Amniotic stem cell (primary cell): ENCODE measurements at places on chromosomes 1 and 21.

- no peak for DNase-seq
These were observed 5.2 kb downstream of the COQ8A start for GRCh38 chr1:226945106-226945857.

DNA sequence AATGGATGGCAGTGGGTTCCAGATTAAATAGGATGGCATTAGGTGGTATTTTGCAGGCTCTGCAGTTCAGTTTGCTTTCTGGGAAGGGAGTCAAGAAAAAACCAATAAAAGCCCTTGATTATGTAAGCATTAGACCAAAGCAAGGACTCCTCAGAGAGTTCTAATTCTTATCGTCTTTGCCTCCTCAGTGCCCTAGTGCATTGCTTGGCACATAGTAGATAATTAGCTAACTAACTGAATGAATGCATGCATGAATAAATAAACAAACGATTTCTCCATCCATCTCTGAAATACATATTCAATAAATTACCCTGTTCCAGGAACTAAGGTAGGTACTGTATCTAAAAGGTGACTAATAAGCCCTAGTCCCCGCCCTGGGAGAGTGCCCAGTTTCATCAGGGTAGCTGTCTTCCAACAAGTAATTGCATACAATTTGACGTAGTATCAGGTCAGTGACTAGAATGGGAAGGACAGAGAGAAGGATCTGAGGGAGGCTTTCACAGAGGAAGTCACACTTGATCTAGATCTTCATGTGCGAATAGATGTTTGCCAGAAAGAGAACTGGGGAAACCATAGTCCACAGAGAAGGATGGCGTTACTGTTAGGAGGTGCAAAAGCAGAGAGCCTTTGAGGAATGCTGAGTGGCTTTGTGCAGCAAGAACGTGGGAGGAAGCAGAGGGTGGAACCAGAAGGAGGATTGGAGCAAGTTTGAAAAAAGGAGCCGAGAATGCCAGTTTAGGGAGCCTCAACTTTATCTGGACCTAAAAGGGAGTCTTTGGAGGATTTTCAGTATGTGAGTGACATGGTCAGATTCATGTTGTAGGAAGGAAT is 111.4 kb downstream of the TBX19 start:
- no peak for DNase-seq

DNA sequence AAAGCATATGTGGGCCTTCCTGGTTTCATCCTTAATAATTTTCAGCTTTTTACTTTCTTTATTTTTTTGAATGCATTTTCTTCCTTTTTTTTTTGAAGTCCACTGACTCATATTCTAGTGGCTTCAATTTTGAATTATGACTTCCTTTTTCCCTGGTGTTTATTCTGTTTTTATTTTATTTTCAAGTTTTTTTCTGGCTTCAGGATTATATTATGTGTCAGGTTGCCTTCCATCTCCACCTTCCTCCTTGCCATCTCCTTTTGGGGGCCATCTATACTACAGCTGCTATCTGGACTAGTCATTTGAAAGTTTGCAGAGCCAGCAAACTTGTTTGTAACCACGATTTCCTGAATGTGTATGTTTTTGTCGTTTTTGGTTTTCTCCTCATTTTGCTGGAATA is 117.6 kb downstream of the LEPR start:
- DNase-seq: no peak

GRCh38 chr1:229062135-229062534 is 208.8 kb upstream of the RAB4A start:
- no peak for DNase-seq

DNA sequence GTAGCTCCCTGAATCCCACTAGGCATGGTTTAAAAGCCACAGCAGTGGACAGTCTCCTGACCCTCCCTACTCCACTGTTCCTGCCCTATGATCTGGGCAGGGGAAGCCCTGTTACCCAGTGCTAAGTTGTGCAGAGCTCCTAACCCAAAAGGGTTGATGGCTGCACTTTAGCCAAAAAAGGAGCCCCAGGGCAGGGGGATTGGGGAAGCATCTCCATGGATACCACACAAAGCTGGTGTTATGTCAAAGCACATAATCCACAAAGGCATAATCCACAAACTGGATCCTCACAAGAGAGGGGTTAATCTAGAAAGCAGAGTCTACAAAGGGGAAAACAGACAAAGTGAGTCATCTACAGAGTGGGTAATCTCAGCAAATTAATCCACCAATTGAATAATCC is 5.7 kb downstream of the RSPO1 start:
- no peak for DNase-seq

DNA sequence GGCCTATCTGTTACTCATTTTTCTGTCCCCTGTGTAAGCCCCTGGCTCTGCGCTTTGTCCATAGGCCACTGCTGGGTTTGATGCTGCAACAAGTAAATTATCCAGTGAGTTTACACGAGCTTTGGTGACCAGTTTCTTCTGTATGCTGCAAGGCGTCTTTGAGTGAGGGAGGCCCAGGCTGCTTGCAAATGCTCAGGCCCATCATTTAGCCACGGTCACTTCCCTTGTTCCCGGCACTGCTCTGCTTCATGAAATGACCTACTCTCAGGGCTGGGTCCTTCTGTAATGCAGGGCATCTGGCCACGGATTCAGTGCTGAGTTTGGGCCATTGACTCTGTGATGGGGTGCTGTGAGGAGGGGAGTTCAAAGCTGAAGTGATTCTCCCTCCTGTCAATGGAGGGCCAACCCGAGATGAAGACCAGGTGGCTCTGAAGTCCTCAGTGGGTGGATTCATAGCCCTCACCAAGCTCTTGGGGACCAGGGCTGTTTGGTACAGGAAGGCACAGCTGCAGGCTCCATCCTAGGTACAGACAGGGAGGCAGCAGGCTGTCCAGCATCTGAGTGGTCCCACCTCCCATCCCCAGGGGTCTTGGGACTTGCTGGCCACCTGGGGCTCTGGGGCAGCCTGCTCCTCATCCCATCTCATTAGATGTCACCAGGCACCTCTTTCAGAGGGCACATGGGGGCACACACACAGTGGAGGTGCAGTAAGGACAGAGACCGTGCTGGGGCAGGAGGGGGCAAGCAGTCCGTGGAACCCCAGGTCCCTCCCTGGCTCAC is 21.7 kb downstream of the LHX4 start:
- DNase-seq: no peak

DNA sequence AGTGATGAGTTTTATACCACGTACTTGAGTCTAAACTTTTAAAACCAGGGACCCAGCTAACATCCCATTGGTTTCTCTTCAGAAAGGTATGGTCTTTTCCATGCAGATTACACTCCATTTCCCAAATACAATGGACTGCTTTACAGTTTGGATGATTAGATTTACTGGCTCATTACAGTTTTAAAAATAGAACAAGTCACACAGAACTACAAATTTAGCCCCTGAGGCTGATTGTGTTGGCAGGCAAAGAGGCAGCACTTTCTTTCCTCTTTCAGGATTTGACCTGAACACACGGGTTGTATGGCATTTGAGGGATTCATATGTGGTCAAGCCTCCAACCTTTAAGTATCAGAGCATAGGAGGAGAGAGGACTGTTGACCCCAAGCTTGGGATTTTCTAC is 21.8 kb upstream of the VTCN1 start:
- no peak for DNase-seq

GRCh38 chr1:156497078-156497742 is 3.4 kb downstream of the MEF2D start:
- DNase-seq: no peak

- DNase-seq: no peak
These were observed 182.0 kb downstream of the CDC42BPA start for GRCh38 chr1:227136210-227136820.

DNA sequence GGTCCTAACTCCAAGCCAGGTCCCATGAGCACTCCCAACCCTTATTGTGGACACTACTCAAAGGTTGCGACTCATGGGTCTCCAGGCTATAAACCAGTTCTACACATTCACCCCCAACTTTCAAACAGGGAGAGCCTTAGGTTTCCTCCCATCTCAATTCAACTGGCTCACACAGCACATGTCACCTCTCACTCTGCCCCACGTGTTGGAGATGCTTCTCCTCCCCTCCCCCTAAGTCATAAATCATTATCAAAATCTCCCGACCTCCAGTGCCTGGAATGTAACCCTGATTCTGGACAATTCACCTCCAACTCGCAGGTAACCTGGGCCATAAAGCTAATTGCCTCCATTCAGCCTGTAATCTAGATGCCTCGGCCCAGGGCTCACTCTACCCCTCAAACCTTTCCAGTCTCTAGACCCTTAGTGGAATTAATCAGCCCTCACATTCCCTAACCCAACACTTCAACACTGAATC is 595 bp downstream of the AK2 start:
- no peak for DNase-seq

DNA sequence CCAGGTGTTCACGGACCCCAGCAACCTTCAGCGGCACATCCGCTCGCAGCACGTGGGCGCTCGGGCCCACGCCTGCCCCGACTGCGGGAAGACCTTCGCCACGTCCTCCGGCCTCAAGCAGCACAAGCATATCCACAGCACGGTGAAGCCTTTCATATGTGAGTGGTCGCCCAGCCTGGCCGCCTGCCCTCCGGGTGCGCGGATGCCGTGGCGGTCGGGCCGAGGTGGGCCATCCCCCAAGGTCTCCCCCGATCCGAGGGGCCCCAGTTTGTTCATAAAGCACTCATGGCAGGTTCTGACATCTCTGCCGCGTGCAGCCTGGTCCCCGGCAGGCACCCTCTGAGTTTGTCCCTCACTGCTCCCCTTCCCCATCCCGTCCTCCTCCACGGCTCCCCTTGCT is 49.0 kb upstream of the ARHGEF16 start:
- DNase-seq: no peak
